Amniotic stem cell (primary cell): ENCODE measurements at places on chromosomes 3 and 15.

GRCh38 chr15:80461356-80462095 is 57.3 kb downstream of the ARNT2 start:
- DNase-seq = no peak

- no peak for DNase-seq
Observed at GRCh38 chr3:193049935-193050334, 132.3 kb upstream of the MB21D2 start.

DNA sequence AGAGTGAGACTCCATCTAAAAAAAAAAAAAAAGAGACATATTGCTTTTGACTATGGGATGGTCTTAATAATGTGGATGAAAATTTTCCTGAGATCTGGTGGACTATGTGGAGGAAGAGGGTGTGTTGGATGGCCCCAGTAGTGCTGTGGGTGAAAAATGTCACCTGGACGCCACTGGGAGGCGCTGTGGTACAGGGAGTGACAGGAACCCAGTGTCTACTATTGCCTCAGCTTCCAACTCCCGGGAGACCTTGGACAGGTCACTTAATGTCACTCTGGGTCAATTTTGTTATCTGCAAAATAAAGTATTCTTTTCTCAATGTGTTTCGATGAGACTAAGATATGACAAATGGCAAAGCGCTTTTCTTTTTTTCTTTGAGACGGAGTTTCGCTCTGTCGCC is 27.7 kb upstream of the DCP1A start:
- DNase-seq = no peak

- no peak for DNase-seq
Observed at GRCh38 chr3:65142456-65142855, 454.7 kb upstream of the ADAMTS9 start.

DNA sequence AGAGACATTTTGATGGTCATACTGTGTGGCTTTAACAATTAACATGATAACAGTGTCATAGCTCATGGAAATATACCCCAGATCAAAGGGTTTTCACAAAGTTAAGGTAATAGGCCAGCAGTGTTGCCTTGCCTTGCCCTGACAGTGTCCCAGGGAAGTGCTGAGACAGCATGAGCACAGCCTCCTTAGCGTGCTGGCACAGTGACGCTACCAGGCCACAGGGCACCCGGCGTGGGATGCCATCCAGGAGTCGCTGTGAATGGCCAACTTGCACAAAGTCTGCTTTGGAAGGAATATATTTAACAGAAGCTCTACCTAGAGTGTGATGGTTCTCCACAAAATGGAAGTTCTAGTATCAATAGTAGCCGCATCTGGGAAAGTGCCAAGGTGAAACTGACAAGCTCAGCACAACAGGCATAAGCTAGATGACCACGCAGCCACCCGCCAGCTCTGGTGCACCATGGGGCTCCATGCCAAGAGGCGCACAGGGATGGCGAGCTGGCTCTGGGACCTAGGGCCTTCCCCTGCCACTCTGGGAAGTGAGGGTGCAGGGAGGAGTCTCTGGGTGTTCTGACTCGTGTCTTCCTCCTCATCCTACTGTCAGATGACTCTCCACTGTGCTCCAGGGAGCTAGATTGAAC is 86.2 kb downstream of the GABRB3 start:
- no peak for DNase-seq

GRCh38 chr3:23256741-23257435 is 53.8 kb downstream of the UBE2E2 start:
- DNase-seq = no peak

- no peak for DNase-seq
Observed at GRCh38 chr3:110736332-110736731, 335.3 kb upstream of the NECTIN3 start.

- no peak for DNase-seq
Observed at GRCh38 chr15:32885713-32886112, 167.9 kb downstream of the GREM1 start.
